ENCODE measurements at places on chromosomes 12 and 14. TPM values are rescaled to one million over a fixed set of nuclear protein-coding genes. Genes with fewer than 3 reads are reported as not detected.

The POTEM gene
- not detected for total RNA-seq

The LRRC10 gene
- total RNA-seq, result not detected

The TSPAN11 gene
- total RNA-seq, result 11.8 TPM

The ST8SIA1 gene
- total RNA-seq, result under 0.01 TPM

The TEX22 gene
- total RNA-seq, result 1.4 TPM

The KRT83 gene
- total RNA-seq, result not detected

The KRT75 gene
- not detected for total RNA-seq

The SGPP1 gene
- 19.2 TPM for total RNA-seq

The LHX5 gene
- total RNA-seq, result not detected

The CD163L1 gene
- total RNA-seq, result 0.16 TPM

The FGF23 gene
- not detected for total RNA-seq

The MSRB3 gene
- 29.7 TPM for total RNA-seq

The SLC10A1 gene
- total RNA-seq, result not detected

The PAX9 gene
- total RNA-seq, result not detected

The TMEM63C gene
- total RNA-seq, result 0.65 TPM

The GPRC5D gene
- not detected for total RNA-seq

The APOLD1 gene
- total RNA-seq, result 2.8 TPM

The GPR68 gene
- total RNA-seq, result under 0.01 TPM

The DIO2 gene
- 1.4 TPM for total RNA-seq

The HOMEZ gene
- total RNA-seq, result 9.1 TPM

The C12orf54 gene
- total RNA-seq, result not detected

The TRIAP1 gene
- 29.0 TPM for total RNA-seq

The SINHCAF gene
- 79.9 TPM for total RNA-seq

The KRT3 gene
- total RNA-seq, result not detected

The ZFP36L1 gene
- 116 TPM for total RNA-seq

The CPNE6 gene
- not detected for total RNA-seq

The IAPP gene
- not detected for total RNA-seq

The IL23A gene
- total RNA-seq, result 0.56 TPM

The TAS2R10 gene
- total RNA-seq, result 0.40 TPM

The KLRB1 gene
- not detected for total RNA-seq

The ENDOU gene
- not detected for total RNA-seq

The ACOT4 gene
- total RNA-seq, result 0.88 TPM

The METTL3 gene
- total RNA-seq, result 50.4 TPM

The POTEG gene
- total RNA-seq, result not detected

The TSPAN19 gene
- 0.13 TPM for total RNA-seq

The KCNMB4 gene
- total RNA-seq, result 1.4 TPM

The PARP11 gene
- total RNA-seq, result 7.7 TPM

The KCNJ8 gene
- 3.2 TPM for total RNA-seq

The GPRC5A gene
- 35.4 TPM for total RNA-seq

The AMHR2 gene
- total RNA-seq, result not detected

The GNB3 gene
- 0.39 TPM for total RNA-seq

The SMOC1 gene
- 2.2 TPM for total RNA-seq

The CLEC9A gene
- total RNA-seq, result not detected

Measured in epithelial cell of alveolus of lung (primary cell).